ENCODE measurements at places on chromosomes 3 and 15. TPM values are rescaled to one million over a fixed set of nuclear protein-coding genes. Genes with fewer than 3 reads are reported as not detected.

DNA sequence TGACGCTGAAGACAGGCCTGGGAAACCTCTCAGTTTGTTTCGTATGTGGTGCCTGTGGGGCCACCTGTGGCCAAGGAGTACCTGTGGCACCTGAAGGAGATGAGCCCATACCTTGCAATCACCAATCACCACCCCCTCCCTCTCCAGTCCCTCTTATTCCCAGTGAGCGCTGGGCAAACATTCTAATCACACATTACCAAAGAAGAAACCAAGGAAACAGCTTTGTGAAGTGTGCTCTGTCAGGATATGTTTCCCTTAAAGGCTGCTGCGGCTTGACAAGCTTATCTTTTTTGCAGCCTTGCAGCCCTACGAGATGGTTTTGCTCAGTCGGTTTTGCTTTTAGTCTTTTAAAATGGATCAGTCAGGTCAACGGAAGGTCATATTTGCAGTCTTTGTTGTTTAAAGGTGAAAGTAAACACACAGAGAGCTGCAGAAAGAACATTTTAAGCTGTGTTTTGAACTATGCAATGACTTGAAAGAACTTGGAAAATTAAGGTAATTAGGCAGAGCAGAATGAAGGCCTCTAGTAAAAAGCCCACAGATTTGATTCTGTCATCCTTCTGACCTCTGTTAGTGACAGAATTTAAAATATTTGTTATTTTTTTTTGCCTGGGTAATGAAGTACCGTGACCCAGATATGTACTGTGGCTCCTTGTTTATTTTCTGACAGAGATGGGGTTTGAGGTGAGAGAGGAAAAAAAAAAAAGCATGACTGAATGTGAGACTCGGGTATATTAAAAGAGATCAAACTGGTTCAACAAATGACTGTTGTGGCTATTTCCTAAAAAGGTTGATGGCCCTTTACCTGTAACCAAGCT is 461.4 kb downstream of the NSUN3 start:
- peak; percentile 26 for DNase-seq
- H3K4me3 ChIP-seq: no peak overlapping the region
- H3K4me1 ChIP-seq: no peaks in the 10 kb centered on the region
- no peak overlapping the region for H3K27ac ChIP-seq

- H3K27ac ChIP-seq: no peak overlapping the region
- no peaks in the 10 kb centered on the region for H3K36me3 ChIP-seq
- DNase-seq: peak; percentile 44
- peak overlapping the region; percentile 63 for H3K4me3 ChIP-seq
Observed at GRCh38 chr3:55480911-55481743, 6.0 kb downstream of the WNT5A start.

GRCh38 chr3:184588776-184589175 is 27.2 kb downstream of the EPHB3 start:
- H3K4me1 ChIP-seq: peaks cover 5% of the 10 kb centered on the region
- no peak overlapping the region for H3K4me3 ChIP-seq
- peaks cover 18% of the 10 kb centered on the region for H3K27me3 ChIP-seq

GRCh38 chr3:9864200-9864927 is 15.7 kb downstream of the CIDEC start:
- DNase-seq: no peak
- H3K4me1 ChIP-seq: no peaks in the 10 kb centered on the region
- H3K4me3 ChIP-seq: peak overlapping the region; percentile 32
- H3K36me3 ChIP-seq: no peaks in the 10 kb centered on the region
- no peak overlapping the region for H3K27ac ChIP-seq

- no peak overlapping the region for H3K27ac ChIP-seq
- H3K36me3 ChIP-seq: peaks cover 3% of the 10 kb centered on the region
- no peaks in the 10 kb centered on the region for H3K27me3 ChIP-seq
- no peak for DNase-seq
Observed at GRCh38 chr3:172107403-172107802, 68.0 kb downstream of the FNDC3B start.

DNA sequence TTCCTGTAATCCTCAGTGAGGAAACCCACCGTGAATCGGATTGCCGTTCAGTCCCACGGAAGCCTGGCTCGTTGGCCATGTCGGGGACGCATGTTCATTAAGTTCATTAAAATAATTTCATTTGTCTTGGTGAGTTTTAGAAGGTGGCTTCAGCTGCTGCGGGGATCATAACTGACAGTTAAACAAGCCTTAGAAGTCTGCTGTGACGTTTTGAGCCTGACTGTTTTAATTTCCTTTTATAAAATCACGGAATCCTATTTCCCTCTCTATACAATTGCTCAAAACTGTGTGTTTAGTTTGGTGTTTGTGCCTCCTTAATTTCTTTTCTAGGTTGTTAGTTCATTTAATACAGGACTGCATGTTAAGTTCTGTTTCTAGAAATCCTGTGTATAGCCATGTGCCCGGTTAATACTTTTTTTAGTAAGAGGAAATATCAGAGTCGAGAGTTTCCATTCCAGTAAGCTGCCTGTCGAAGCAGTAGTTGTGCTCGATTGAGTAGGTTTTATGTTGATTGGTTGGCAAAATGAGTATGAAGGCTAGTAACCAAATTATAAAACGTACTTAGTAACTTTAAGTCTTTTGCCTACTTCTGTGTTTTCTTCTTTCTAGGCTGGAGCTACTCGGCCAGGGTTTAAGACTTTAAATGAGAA is 705 bp downstream of the NIPA2 start:
- H3K27me3 ChIP-seq: no peaks in the 10 kb centered on the region
- no peak for DNase-seq
- no peak overlapping the region for H3K27ac ChIP-seq
- peak overlapping the region; percentile 97 for H3K4me3 ChIP-seq
- H3K36me3 ChIP-seq: peaks cover 20% of the 10 kb centered on the region

DNA sequence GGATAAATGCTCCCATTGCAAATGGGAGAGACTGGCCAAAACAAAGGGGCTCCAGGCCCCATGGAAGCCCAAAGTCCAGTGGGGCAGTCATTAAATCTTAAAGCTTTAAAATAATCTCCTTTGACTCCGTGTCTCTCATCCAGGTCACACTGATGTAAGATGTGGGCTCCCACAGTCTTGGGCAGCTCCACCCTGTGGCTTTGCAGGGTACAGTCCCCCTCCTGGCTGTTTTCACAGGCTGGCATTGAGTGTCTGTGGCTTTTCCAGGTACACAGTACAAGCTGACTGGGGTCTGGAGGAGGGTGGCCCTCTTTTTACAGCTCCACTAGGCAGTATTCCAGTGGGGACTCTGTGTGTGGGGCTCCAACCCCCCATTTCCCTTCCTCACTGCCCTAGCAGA is 45.9 kb downstream of the NIPA2 start:
- H3K27me3 ChIP-seq: no peaks in the 10 kb centered on the region
- peaks cover 35% of the 10 kb centered on the region for H3K36me3 ChIP-seq
- no peak for DNase-seq

DNA sequence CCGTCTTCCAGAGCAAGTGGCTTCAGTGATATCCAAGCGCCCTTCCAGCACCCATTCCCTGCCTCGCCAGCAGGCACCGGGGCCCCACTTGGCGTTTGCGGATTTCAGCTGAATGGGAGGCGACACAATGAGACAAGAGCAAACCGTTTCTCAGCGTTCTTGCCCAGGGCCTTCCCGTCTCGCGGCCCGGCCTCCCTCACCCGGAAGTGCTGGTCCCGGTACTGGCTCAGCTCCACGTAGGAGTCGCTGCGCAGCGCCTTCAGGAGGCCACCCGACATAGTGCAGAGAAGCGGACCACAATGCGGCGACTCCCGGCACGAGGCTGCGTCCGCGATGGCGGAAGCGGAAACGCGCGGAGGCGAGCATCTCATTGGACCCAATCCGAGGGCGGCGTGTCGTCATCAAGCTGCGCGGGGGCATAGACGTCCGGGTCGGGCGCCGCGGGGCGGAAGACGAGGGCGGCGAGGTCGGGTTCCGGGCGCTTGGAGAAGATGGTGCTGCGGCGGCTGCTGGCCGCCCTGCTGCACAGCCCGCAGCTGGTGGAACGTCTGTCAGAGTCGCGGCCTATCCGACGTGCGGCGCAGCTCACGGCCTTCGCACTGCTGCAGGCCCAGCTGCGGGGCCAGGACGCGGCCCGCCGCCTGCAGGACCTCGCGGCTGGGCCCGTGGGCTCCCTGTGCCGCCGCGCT is at the start of gene NCBP2:
Gene NCBP2, minus strand, starts transcription at position 303 of the 689 bp plus-strand sequence. Its CDS starts 25 bp downstream, at position 278.
- DNase-seq: peak; percentile 98
- H3K4me3 ChIP-seq: peak within 1 kb of the TSS; percentile 97
- H3K4me1 ChIP-seq: peaks cover 3% of the 10 kb centered on the region
- no peaks in the 10 kb centered on the region for H3K27me3 ChIP-seq

- H3K27me3 ChIP-seq: no peaks in the 10 kb centered on the region
- H3K4me3 ChIP-seq: no peak overlapping the region
- H3K36me3 ChIP-seq: peaks cover 1% of the 10 kb centered on the region
- H3K27ac ChIP-seq: no peak overlapping the region
Observed at GRCh38 chr3:191502583-191502982, 41.6 kb downstream of the PYDC2 start.

DNA sequence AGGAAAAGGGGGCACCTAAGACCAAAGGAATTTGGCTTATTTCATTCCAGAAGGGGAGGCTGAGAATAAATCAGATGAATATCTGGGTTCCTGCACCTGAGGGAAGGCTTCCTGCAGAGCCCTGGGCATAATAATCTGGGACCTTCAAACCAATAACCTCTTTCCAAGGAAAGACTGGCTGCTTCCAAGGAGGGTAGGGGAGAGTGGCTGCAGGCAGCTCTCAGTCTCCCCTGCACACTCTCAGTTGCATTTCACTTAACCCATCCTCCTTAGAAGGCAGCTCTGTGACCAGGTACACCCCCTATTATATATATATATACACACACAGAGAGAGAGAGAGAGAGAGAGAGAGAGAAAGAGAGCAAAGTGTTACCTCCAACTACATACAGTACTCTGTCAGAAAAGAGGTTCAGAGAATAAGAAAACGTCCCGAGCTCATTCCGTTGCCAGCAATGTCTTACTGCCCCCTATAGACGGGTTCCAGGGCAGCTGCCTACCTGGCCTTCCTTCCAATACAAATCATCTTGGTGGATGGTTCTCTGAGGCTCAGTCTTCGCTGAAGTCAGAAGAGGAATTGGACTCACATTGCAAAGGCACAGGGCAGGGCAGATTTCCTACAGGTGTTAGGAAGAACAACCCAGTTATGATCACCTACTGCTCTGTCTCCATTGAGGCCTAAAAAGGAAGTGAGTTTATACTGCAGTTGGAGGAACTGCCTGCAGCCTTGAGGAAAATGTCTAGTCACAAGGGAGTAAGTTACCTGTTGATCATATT is 26.1 kb downstream of the CAPN3 start:
- peak overlapping the region; percentile 8 for H3K4me3 ChIP-seq
- H3K27me3 ChIP-seq: no peaks in the 10 kb centered on the region
- no peak overlapping the region for H3K27ac ChIP-seq
- DNase-seq: peak; percentile 80
- 0 out of 2 replicates have a peak, but pooled peaks cover 10% of the 10 kb centered on the region for H3K4me1 ChIP-seq
- H3K36me3 ChIP-seq: no peaks in the 10 kb centered on the region

DNA sequence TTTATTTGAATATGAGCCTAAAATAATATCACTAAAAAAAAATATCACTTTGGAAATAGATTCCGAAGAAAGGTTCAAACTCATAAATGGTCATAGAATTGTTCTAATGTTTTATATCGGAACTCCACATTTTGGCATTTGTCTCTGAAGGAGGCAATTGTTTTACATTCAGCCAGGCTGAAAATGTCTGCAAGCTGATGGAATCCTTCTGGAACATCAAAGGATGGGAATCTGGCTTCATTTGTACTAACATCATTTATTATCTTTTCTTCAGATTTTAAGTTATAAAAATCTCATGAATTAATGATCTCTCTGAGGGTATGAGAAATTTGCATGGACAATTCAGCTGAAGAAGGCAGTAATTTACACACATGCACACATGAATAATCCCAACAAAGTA is 251.4 kb upstream of the RGMA start:
- no peak overlapping the region for H3K27ac ChIP-seq
- DNase-seq: no peak
- H3K36me3 ChIP-seq: peaks cover 1% of the 10 kb centered on the region
- no peaks in the 10 kb centered on the region for H3K4me1 ChIP-seq
- no peaks in the 10 kb centered on the region for H3K27me3 ChIP-seq
- no peak overlapping the region for H3K4me3 ChIP-seq

- no peaks in the 10 kb centered on the region for H3K4me1 ChIP-seq
- no peak overlapping the region for H3K27ac ChIP-seq
- no peak for DNase-seq
- H3K27me3 ChIP-seq: no peaks in the 10 kb centered on the region
- no peak overlapping the region for H3K4me3 ChIP-seq
- no peaks in the 10 kb centered on the region for H3K36me3 ChIP-seq
Observed at GRCh38 chr15:38275959-38276358, 23.3 kb downstream of the SPRED1 start.

- no peaks in the 10 kb centered on the region for H3K36me3 ChIP-seq
- no peak within 1 kb of the TSS for H3K4me3 ChIP-seq
- no peaks in the 10 kb centered on the region for H3K4me1 ChIP-seq
- DNase-seq: no peak
- no peaks in the 10 kb centered on the region for H3K27me3 ChIP-seq
- no peak within 1 kb of the TSS for H3K27ac ChIP-seq
Observed at GRCh38 chr3:108757404-108757982, at the start of gene RETNLB. Gene RETNLB (minus strand): TSS chr3:108757410. CDS start chr3:108757185, 225 bp downstream.

- H3K27ac ChIP-seq: no peak overlapping the region
- no peaks in the 10 kb centered on the region for H3K27me3 ChIP-seq
- H3K4me3 ChIP-seq: no peak overlapping the region
- DNase-seq: no peak
- H3K4me1 ChIP-seq: peaks cover 4% of the 10 kb centered on the region
Observed at GRCh38 chr3:149564079-149564478, 89.6 kb downstream of the TM4SF4 start.

DNA sequence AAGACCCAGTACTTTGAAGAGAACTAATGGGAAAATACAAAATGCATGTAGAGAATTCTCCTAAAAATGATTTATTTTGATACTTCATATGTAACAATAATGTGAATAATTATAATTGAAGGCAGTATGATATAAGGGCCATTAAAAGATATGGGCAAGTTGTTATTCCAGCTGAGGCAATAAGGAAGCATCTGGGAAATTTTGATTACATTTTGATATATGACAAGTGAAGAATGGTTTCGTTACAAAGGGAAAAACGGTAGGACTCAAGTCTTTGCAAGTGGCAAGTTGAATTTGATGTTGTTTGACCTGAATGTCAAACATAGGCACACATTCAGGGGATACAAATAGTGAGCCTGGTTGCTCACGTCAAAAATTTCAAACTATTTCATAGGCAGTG is 137.9 kb upstream of the TP63 start:
- H3K27me3 ChIP-seq: no peaks in the 10 kb centered on the region
- no peak overlapping the region for H3K27ac ChIP-seq
- DNase-seq: no peak
- no peak overlapping the region for H3K4me3 ChIP-seq
- no peaks in the 10 kb centered on the region for H3K4me1 ChIP-seq

GRCh38 chr3:159789742-159790635 is 198.6 kb upstream of the IL12A start:
- H3K27me3 ChIP-seq: no peaks in the 10 kb centered on the region
- H3K36me3 ChIP-seq: no peaks in the 10 kb centered on the region
- no peak overlapping the region for H3K4me3 ChIP-seq
- H3K27ac ChIP-seq: no peak overlapping the region
- no peak for DNase-seq

DNA sequence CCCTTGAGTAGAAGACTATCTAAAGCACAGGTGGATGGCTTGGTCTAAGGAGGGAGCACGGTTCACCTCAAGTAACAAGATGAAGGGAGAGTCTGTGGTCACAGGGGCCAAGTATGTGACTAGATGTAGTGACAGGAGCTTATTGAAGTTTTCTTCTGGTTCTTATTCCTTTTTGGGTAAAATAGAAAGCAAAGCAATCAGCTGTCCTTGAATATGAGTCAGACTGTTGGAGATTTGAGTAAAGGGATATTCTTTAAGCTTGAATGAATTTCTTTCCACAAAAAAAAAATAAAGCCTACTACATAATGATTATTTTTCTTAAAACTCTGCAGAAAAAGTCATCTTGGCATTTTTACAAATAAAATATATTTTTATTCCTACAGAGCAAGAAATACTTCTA is 1.5 kb upstream of the CNTN6 start:
- no peaks in the 10 kb centered on the region for H3K36me3 ChIP-seq
- no peak overlapping the region for H3K4me3 ChIP-seq
- no peaks in the 10 kb centered on the region for H3K27me3 ChIP-seq

The SIAH2 gene
- 18.6 TPM for total RNA-seq

The HYKK gene
- total RNA-seq: 3.1 TPM
